Urinary bladder (tissue), 4 donors: ENCODE measurements at places on chromosomes 3 and 15. TPM values are rescaled to one million over a fixed set of nuclear protein-coding genes. Genes with fewer than 3 reads are reported as not detected.

- DNase-seq, result no peak
These were observed 15.8 kb upstream of the THUMPD3 start for GRCh38 chr3:9347081-9347480.

GRCh38 chr3:107377151-107377550 lies at the start of gene CCDC54:
Gene CCDC54 (plus strand): TSS chr3:107377439. CDS start chr3:107377588, 149 bp downstream.
- DNase-seq, result no peak

DNA sequence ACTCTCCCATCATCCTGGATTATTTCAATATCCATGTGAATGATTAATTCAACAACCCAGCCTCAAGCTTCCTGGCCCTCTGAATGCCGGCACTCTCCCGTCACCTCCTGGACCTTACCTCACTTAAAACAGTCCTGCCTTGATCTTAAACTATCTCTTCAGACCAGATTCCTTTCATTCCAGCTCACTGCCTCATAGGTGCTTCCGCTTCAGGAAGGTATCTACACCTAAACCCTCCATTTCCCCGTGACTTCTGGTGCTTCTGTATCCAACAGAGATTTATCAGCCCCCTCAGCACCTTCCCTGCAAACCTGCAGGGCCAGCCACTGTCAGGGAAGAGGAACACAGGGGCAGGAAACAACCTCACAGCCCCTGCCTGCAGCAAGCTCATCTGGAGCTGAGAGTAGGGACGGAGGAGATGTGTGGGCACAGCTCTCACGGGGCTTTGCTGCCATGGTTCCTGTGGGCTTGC lies 98.9 kb upstream of the TJP1 start:
- DNase-seq, result no peak

DNA sequence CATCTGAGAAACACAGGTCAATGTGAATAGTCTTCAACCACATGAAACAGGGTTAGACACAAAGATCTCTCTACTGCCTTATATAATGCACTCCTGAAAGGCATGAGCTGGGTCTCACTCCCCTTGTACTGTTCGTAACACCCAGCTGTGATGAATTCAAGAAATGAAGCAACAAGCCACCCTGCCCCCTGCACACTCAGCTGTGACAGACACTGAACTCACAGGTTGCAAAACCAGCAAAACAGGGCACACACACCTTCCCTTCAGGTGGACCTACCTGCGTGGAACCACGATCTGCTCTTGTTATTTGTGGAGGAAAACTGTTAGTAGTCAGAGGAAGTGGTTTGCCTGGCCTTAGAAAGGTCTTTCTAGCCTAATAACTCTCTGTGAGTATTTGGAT lies 64.5 kb downstream of the CERS3 start:
- no peak for DNase-seq

DNA sequence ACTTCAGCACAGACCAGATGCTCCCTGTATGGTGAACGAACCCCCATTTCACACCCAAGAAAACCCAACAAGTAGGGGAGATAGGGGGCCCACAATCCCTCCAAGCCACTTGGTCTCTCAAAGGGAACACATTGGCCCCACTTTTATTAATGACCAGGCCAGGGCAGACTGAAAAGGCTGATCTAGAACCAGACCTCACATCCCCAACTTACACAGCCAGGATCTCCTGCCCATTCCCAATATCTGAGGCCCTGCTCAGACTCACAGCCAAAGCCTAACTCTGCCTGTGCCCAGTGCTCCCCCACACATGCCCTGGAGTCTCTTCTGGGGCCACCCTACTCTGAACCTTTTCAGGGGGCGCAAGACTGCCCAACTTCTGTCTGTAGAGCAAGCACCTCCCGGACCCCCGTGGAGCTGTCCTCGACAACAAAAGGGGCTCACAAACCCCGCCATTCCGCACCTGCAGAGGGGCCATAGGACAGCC lies 1.8 kb downstream of the PLXNB1 start:
- no peak for DNase-seq

GRCh38 chr3:71214016-71214415 lies 369.5 kb downstream of the FOXP1 start:
- DNase-seq, result no peak

DNA sequence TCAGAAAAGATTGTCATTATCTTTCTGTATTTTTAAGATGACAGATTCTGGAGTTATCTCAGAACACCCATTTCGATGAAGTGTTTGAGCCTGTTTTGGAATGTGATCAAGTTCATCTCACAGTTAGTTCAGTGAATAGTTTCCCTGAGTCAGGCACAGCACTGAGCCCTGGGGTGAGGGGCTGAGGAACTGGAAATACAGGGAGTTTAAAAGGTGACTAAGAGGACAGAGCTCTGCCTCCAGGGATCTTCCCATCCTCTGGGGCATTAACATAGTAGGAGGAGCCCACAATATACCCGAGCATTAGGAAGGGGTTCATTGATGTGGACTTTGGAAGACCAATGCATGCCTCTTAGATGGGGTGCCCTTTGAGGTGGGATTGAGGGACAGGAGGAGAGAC lies 355.1 kb downstream of the CLSTN2 start:
- DNase-seq, result no peak

DNA sequence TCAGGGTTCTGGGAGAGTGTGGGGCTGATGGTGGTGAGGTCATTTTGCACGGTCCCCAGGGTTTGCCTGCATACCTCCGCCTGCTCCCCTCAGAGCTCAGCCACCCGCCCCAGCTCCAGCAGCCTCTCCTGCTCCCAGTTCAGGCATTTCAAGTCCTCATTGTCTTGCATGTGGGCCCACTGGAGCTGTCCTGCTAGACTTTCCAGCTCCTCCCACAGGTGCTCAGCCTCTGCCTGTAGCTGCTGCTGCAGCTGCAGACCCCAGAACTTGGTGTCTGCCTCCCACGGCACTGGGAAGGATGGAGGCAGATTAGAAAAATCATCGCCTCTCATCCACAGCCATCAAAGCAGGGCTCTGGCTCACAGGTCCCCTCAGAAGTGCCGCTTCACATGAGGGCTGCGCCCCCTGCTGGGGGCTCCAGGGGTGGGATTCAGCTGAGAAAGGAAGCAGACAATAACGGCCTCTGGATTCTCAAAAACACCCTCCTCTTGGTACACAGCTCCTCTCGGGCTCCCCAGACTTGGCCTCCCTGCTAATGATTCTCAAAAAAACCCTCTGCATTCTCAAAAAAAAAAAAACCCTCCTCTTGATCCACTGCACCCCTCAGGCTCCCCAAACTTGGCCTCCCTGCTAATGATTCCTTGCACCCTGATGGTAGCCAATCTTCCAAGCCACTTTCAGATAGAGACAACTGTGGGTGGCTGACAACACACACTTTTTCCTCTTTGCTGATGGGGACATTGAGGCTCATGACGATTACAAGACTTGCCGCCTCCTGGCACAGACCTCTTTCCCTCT lies 89.3 kb upstream of the C2CD4B start:
- DNase-seq, result peak; percentile 6

- DNase-seq, result no peak
These were observed 13.2 kb downstream of the ISG20 start for GRCh38 chr15:88651971-88652370.

MAGEL2 gene
- 5.0 TPM for total RNA-seq

SCG3 gene
- 1.9 TPM for total RNA-seq

KATNBL1 gene
- total RNA-seq, result 143 TPM

FSIP1 gene
- total RNA-seq, result 3.0 TPM

CYP8B1 gene
- not detected for total RNA-seq

EPB42 gene
- total RNA-seq, result 1.8 TPM

PTX3 gene
- total RNA-seq, result 5.1 TPM
